Fibroblast of lung (primary cell): ENCODE measurements at places on chromosomes 13 and 19. TPM values are rescaled to one million over a fixed set of nuclear protein-coding genes. Genes with fewer than 3 reads are reported as not detected.
A peak's percentile ranks its signal among the peaks of the same experiment; 100 is the strongest.

DNA sequence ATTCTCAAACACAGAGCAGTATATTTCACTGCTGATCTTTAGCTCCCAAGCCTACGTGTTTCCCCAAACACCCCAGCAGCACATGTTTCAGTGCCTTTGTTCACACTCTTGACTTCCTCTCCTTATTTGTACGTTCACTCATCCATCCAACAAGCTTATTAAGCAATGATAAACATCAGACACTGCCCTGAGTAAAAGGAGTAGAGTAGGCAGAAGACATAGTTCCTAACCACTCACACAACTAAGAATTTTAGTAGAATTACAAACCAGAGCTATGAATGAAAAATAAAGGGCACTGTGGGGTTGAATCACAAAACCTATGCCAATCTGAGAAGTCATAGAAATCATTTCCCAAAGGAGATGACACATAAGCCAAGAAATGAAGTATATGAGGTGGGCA lies 213.5 kb downstream of the DIAPH3 start:
- DNase-seq, result peak; percentile 13
- no peaks in the 10 kb centered on the region for H3K36me3 ChIP-seq
- H3K27me3 ChIP-seq, result no peaks in the 10 kb centered on the region
- no peaks in the 10 kb centered on the region for H3K4me1 ChIP-seq
- H3K4me3 ChIP-seq, result no peak overlapping the region
- no peak overlapping the region for H3K27ac ChIP-seq

- H3K27me3 ChIP-seq, result no peaks in the 10 kb centered on the region
- DNase-seq, result no peak
- H3K27ac ChIP-seq, result no peak overlapping the region
- no peak overlapping the region for H3K4me3 ChIP-seq
- no peaks in the 10 kb centered on the region for H3K36me3 ChIP-seq
- no peaks in the 10 kb centered on the region for H3K4me1 ChIP-seq
Measured at GRCh38 chr19:36371886-36372285, 7.1 kb downstream of the ZFP14 start.

GRCh38 chr13:95463531-95463930 lies 89.0 kb upstream of the CLDN10 start:
- no peak overlapping the region for H3K4me3 ChIP-seq
- no peaks in the 10 kb centered on the region for H3K27me3 ChIP-seq
- no peaks in the 10 kb centered on the region for H3K36me3 ChIP-seq
- DNase-seq, result no peak
- H3K4me1 ChIP-seq, result no peaks in the 10 kb centered on the region

GRCh38 chr19:2080336-2080988 lies 15.7 kb downstream of the MOB3A start:
- no peak overlapping the region for H3K27ac ChIP-seq
- peaks cover 33% of the 10 kb centered on the region for H3K36me3 ChIP-seq
- DNase-seq, result no peak

GRCh38 chr13:35695448-35695770 lies 218.9 kb upstream of the MAB21L1 start:
- peak; percentile 23 for DNase-seq
- no peaks in the 10 kb centered on the region for H3K27me3 ChIP-seq
- H3K27ac ChIP-seq, result peak overlapping the region; percentile 53

DNA sequence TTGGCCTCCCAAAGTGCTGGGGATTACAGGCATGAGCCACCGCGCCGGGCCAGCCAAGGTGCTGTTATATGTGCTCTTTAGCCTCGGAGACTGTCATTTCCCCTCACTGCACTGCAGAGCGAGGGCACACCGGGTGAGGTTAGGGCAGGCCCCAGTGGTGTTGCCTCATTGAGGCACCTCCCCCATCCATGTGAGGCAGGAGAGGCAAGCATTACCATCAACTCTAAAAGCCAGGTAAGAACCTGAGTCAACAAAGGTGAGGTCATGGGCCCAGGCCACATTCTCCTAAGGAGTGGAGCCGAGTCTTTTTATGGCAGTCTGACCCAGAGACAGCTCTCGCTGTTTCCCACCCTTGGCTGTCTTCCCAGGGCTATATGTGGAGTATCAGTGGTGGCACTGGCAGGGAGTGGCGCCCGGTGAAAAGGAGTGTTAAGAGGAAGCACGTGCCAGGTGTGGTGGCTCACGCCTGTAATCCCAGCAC lies 10.9 kb downstream of the B3GNT8 start:
- H3K27me3 ChIP-seq, result no peaks in the 10 kb centered on the region
- no peak overlapping the region for H3K4me3 ChIP-seq
- H3K4me1 ChIP-seq, result no peaks in the 10 kb centered on the region

GRCh38 chr13:75458696-75459422 lies 23.1 kb downstream of the TBC1D4 start:
- no peaks in the 10 kb centered on the region for H3K27me3 ChIP-seq
- peaks cover 2% of the 10 kb centered on the region for H3K36me3 ChIP-seq
- H3K27ac ChIP-seq, result no peak overlapping the region

GRCh38 chr19:39599116-39599515 lies 3.2 kb upstream of the LGALS13 start:
- no peak overlapping the region for H3K27ac ChIP-seq
- H3K36me3 ChIP-seq, result no peaks in the 10 kb centered on the region
- peak; percentile 22 for DNase-seq
- no peaks in the 10 kb centered on the region for H3K27me3 ChIP-seq
- no peak overlapping the region for H3K4me3 ChIP-seq
- H3K4me1 ChIP-seq, result no peaks in the 10 kb centered on the region

- H3K27me3 ChIP-seq, result no peaks in the 10 kb centered on the region
- no peak overlapping the region for H3K27ac ChIP-seq
- no peaks in the 10 kb centered on the region for H3K36me3 ChIP-seq
Measured at GRCh38 chr19:7706955-7707456, 5.1 kb upstream of the FCER2 start.

GRCh38 chr19:19528721-19529490 lies at the start of gene YJEFN3:
Gene YJEFN3 (plus strand): TSS chr19:19528911. CDS start chr19:19528933, 22 bp downstream.
- peaks cover 5% of the 10 kb centered on the region for H3K36me3 ChIP-seq
- H3K27me3 ChIP-seq, result no peaks in the 10 kb centered on the region
- no peak within 1 kb of the TSS for H3K27ac ChIP-seq
- H3K4me3 ChIP-seq, result no peak within 1 kb of the TSS
- H3K4me1 ChIP-seq, result no peaks in the 10 kb centered on the region

GRCh38 chr13:29065142-29065541 lies 245.0 kb downstream of the MTUS2 start:
- no peaks in the 10 kb centered on the region for H3K4me1 ChIP-seq
- no peak overlapping the region for H3K4me3 ChIP-seq
- H3K36me3 ChIP-seq, result no peaks in the 10 kb centered on the region
- DNase-seq, result no peak
- no peaks in the 10 kb centered on the region for H3K27me3 ChIP-seq
- H3K27ac ChIP-seq, result no peak overlapping the region

Gene ZNF490
- 8.0 and 16.8 TPM in 2 replicates for total RNA-seq

Gene CBY2
- total RNA-seq, result not detected in 2 replicates

Gene C19orf73
- 0.51 and 0.83 TPM in 2 replicates for total RNA-seq

Gene CEACAM7
- not detected in 2 replicates for total RNA-seq
